ENCODE measurements at places on chromosomes 3 and 15.

- no peak for DNase-seq
These were observed 165.6 kb downstream of the OCA2 start for GRCh38 chr15:27933562-27933961.

GRCh38 chr3:64084640-64085039 is 61.3 kb upstream of the PSMD6 start:
- no peak for DNase-seq

DNA sequence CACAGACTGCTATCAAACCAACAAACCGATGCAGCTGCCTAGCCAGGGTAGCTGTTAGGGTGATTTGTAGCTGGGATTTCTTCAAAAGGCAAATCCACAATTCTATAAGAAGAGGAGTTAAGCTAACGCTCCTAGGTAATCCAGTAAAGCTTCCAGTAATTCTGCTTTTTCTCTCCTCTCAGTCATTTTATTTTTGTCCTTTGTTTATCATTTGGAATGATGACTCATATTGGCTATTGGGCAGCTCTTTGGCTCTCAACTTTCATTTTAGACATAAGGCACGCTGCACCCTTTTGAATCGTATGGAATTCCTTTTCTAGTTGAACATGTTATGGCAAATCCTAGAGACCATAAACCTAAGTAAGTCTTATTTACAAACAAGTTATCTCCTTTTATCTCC is 53.2 kb upstream of the PPARG start:
- DNase-seq: no peak

DNA sequence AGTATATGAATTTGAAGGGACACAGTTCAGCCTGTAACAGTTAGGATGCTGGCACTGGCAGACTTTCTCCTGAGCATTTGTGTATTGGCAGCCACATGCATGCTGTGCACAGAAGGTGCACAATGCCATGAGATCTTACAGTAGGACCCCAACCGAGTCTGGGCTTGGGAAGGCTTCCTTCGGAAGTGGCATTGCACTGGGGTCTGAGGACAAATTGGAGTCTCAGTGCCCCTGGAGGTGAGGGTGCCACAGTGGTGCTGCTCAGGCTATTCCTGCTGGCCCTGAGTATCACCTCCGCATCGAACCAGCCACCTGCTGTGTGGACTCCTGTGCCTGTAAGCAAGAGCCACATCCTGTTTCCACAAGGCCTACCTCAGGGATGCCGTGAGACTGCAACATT is 99.5 kb downstream of the DNAJB8 start:
- no peak for DNase-seq

DNA sequence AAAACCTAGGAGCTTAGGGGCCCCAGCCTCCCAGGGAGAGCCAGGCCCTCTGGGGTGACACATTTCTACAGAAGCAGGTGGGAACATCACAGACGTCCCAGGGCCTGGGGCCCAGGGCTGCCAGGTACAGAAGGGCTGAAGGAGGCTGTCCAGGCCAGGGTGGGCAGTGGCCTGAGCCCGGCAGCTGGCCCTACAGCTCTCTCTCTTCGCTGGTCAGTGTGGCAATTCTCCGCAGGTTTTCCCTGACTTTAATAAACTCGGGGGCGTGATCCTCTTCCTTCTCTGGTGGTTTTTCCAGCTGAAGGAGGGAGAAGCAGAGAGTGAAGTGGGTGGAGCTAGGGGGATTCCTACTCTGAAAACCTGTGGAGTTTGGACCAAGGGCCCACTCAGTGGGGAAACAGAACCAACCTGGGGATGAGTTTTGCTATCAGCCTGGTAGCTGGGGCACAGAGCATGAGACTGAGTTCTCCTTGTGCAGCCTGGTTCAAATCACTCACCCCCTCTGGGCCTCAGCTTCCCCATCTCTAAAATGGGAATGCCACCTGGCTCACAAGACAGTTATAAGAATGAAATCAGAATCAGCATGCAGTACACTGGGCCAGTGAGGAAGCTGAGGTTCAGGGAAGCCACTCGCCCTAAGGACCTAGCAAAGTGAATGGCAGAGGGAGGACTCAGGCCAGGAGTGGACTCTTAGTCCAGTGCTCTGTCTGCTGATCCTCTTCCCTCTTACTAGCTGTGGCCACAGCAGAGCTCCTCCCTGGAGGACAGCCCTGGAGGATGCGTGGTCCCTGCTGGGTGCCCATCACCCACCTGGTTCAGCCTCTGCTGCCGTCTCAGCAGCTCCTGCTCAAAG is 10.6 kb downstream of the FAM107A start:
- no peak for DNase-seq

GRCh38 chr3:121809249-121809648 is 25.6 kb downstream of the IQCB1 start:
- no peak for DNase-seq

Data from muscle of leg (tissue), 16 donors.